ENCODE measurements at places on chromosomes 7 and 10. TPM values are rescaled to one million over a fixed set of nuclear protein-coding genes. Genes with fewer than 3 reads are reported as not detected.

- no peak for DNase-seq
Measured at GRCh38 chr10:3229815-3230214, 57.2 kb upstream of the PITRM1 start.

DNA sequence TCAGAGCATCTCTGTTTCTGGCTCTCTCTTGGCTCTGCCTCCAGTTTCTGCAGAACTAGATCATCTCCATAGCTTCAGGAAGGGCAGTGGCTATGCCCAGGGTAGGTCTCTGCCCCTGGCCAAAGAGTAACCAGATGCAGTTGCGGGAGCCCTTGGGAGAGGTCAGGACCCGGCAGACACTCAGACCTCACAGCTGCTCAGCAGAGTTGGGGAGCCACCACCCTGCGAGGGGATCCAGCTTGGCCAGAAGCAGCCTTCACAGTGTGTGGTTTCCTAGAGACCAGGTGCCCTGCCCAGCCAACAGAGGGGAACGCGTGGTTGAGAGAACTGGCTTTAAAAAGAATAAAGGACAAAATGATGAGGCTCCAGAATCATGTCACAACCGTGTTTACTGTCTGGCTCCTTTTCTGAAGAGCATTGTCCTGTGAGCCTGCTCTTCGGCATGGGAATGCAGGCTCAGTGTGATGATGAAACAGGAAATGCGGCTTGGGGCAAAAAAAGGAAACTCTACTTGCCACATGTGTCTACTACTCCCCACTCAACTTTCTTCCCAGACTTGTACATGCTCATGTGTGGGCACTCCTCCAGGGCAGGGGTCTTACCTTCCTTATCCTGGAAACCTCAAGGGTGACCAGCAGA, 243.1 kb downstream of the INHBA start:
- DNase-seq: no peak

DNA sequence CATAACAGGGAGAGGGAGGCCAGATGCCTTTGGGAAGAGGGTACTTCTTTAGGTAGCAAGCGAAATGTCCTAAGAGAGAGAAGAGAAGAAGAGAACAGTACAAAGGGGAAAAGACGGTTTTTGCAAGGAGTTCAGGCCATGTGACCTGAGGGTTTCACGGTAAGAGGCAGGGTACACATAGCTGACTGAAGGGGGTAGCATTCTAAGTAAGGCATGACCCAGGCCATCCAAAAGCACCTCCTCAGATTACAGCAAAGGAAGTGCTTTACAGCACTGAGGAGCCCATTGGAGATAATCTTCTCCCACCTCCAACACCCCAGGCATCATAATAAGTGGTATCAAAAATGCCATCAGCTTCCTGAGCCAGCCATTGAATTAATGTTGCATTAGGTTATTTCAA, 258.2 kb upstream of the NPY start:
- no peak for DNase-seq

PDE1C gene
- polyA plus RNA-seq: 4.9 TPM

CD36 gene
- polyA plus RNA-seq: 24.5 TPM

DLX5 gene
- 0.23 TPM for polyA plus RNA-seq
